ENCODE measurements at places on chromosomes 11 and 22.

DNA sequence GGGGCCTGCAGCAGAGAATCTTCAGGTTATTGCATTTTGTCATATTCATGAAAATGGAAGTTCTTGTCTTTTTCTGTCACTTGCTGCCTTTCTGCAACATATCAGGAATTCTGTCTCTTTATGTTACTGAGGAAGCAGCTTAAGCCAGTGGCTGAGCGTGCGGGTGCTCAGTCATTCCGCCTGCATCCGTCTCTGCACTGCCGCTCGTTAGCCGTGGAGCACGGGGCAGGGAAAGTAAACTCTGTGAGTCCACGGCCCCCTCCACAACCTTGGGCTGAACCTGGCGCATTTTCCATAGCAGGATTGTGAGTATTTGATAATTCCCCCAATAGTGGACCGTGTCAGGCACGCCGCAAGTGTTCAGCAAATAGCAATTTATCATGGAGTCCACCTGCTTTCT is 1007.7 kb downstream of the BRD1 start:
- DNase-seq = no peak

- peak; percentile 8 for DNase-seq
Measured at GRCh38 chr22:45336971-45337431, 27.3 kb downstream of the FAM118A start.

DNA sequence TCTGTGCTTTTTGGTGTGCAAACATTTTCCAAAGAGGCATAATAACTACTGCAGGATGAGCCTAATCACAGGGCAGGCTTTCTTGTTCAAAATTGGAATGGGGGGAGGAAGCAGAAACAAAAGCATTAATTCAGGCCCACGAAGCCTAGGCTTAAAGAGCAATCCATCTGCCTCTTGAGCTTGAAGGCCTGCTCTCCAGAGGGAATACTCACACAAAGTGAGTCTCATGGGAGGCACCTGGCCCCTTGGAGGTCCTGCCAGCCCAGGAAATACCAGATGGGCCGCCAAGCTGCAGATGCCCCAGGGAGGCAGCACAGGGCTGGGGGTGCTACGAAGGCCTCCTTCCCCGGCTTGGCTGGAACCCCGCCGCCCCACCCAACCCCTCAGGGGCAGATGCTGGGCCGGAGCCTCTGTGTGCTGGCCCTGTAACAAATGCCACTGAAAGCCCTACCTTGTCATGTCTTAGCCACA is 39.3 kb upstream of the COMT start:
- no peak for DNase-seq

- no peak for DNase-seq
Measured at GRCh38 chr22:37193629-37194191, 5.7 kb upstream of the C1QTNF6 start.

DNA sequence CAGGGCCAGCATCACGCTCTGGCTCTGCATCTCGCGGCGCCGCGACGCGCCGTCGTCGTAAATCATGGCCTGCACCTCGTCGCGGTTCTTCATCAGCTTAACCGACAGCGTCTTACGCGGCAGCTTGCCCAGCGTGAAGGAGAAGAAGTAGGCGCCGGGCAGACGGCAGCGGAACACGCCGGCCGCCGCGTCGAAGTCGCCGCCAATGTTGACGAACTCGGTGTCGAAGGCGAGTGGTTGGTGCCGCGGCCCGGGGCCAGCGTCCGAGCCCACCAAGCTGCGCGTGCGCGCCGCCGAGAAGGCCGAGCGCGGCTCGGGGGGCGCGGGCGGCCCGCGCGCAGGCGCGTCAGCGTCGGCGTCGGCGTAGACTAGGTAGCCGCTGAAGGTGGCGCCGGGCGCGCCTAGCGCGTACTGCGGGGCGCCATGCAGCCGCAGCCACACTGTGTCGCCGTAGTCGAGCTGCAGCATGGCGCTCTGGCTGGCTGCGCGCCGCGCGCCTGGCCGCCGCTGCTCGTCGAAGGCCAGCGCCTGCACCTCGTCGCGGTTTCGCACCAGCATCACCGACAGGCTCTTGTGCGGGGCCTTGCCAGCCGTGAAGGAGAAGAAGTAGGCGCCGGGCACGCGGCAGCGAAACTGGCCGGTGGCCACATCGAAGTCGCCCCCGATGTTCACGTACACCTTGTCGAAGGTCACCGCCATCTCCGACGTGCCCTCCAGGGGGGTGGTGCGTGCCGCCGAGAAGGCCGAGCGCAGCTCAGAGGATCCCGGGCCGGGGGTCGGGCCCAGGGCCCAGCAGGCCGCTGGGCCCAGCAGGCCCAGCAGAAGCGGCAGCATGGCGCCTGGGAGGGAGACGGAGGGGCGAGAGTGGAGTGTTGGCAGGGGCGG is 3.7 kb downstream of the FAM180B start:
- no peak for DNase-seq

- DNase-seq = no peak
Measured at GRCh38 chr22:28989484-28989883, 72.1 kb downstream of the C22orf31 start.
